ENCODE measurements at places on chromosomes 4 and X.

DNA sequence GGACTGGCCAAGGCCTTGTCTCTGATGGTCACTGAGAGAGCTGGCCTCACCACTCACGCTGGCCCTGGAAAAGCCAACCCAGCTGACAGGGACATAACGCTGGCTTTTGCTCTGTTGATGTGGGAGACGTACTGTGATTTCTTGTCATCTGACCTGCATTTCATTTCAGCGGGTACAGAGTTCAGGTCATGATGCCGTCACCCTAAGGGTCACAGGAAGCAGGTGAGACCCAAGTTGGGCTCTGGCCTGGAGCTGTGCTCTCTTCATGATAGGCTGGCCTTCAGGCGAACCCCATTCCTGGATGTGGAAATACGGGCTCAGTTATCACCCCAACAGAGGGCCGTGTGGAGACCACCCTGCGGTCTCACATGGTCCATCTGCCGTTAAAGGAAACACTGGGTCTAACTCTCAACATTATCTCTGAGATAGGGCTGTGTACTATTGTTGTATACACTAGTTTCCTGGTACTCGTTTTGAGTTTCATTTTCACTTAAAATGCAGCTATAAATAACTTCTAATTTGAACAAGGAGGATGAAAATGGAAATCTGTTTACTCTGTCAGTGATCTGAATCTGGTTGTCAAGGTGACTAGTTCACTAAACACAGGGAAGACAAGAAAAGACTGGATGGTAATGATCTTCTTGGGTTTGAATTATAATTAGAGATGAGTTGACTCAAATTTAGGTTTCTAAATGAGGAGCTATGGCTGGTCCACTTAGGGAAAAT is 89.1 kb downstream of the TBC1D9 start:
- no peak for DNase-seq

DNA sequence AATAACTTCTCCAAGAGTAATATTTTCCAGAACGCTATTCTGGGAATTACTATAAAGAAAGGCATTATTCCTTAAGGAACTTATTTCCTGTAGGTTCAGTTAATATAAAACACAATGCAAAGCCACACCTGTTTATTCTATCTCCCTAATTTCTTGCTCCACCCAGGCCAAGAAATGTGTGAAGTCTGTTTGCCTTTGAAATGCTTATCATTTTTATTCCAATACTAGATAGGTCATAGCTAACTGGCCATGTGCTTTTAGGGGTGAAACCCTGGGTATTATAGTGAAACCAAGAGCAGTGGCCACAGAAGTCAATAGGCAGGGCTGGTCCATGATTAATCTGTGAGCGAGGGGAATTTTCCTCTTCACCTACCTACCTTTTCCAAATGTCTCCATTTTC is 14.8 kb downstream of the CXCL3 start:
- no peak for DNase-seq

- DNase-seq: no peak
Observed at GRCh38 chr4:128244379-128244778, 43.2 kb downstream of the PGRMC2 start.

GRCh38 chr4:87232216-87232615 is 11.8 kb upstream of the KLHL8 start:
- DNase-seq: no peak

DNA sequence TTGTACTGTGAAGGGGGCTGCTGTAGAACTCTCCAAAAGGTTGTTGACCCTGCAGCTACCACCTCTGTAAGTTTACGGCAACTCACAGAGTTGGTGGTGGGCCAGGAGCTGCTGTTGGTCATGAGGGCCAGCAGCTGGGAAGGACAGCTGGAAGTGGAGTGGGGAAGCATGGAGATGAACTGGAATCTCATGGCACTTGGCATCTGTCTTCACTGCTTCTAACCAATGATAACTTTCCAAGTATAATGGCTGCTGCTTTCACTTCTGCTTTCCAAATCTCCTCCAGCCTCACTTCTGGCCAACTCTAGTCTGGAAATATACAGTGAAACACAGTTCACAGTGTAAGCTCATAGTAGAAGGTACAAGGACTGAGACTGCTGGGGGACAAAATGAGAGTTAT is 126.5 kb upstream of the INTU start:
- no peak for DNase-seq

- no peak for DNase-seq
Observed at GRCh38 chr4:44279469-44279868, 169.1 kb downstream of the KCTD8 start.

GRCh38 chrX:153494541-153495361 is at the start of gene BGN:
Gene BGN (plus strand): TSS chrX:153494980. CDS start chrX:153504632, 9,652 bp downstream.
- DNase-seq: no peak

DNA sequence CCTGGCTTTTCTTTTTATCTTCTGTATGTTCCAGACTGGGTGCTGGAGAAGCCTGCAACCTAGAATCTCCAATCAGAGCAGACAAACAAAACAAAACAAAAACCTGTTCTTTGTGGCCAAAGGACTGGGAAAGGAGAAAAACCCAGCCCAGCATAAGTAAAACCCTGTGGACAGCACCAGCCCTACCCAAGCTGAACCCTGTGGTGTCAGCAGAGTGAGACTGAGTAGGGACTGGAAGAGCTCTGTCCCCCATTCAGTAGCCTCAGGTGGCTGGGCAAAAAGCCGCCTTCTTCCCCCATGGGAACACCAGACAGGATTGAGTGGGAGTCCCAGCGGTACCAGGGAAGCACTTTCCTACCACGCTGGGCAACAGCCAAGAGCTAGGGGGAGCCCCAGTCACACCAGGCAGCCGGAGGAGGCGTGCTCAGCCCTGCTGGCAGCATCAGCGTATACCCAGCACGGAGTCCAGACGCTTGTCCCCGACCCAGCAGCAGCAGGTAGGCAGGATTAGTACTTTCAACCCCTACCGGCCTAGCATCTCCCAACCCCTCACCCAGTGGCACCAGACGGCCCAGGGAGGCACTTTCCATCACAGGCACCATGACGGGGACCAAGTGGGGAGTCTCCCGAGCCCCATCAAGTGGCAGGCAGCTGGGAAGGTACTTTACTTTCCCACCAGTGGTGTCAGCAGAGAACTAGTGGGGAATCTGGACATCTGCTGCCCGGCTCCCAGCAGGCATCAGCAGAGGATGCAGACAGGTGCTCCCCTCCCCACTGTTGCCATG is 8.6 kb upstream of the JADE3 start:
- DNase-seq: peak; percentile 54

GRCh38 chr4:176920694-176921093 is 128.0 kb upstream of the VEGFC start:
- no peak for DNase-seq

DNA sequence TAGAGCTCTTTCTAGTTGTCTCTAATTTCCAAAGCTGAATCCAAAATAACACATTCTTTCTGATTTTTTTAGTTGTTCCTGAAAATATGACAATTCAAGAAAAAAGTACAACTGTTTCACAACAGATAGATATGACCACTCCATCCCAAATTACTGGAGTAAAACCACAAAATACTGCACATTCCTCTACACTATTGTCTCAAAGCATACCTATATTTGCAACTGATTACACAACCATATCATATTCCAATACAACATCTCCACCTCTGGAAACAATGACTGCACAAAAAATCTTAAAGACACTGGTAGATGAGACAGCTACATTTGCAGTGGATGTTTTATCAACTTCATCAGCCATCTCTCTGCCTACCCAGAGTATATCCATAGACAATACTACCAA is 43.6 kb downstream of the ADGRG4 start:
- DNase-seq: no peak

GRCh38 chr4:133483600-133484246 is 334.6 kb downstream of the PCDH10 start:
- no peak for DNase-seq

- no peak for DNase-seq
Observed at GRCh38 chr4:37058826-37059225, 185.7 kb upstream of the NWD2 start.

All from lower leg skin (tissue), 4 donors.